ENCODE measurements at places on chromosomes 1 and 21.

DNA sequence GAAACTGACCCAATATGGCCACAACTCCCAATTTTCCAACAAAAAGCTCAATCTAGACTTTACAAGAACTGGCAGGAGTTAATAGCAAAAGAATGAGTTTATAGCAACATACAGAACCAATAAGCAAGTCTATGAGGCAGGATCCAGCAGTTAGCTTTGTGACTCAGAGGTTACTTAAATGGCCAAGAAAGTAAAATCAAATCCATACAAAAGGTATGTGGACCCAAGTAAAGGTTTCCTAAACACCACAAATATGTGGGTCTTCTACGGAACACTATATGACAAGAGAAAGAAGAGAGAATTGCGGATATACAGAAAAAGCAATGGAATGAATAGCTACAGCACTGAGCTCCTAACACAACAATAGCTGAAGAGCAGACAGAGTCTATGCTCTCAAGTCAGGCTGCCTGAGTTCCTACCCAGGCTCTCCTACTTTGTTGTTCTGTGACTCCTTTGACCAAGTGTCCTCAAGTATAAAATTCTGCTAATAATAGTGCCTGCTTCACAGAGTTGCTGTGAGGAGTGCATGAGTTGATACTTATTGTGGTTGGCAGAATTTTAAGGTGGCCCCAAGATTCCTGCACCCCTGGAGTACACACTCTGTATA is 204.3 kb downstream of the SMYD3 start:
- no peak for DNase-seq

DNA sequence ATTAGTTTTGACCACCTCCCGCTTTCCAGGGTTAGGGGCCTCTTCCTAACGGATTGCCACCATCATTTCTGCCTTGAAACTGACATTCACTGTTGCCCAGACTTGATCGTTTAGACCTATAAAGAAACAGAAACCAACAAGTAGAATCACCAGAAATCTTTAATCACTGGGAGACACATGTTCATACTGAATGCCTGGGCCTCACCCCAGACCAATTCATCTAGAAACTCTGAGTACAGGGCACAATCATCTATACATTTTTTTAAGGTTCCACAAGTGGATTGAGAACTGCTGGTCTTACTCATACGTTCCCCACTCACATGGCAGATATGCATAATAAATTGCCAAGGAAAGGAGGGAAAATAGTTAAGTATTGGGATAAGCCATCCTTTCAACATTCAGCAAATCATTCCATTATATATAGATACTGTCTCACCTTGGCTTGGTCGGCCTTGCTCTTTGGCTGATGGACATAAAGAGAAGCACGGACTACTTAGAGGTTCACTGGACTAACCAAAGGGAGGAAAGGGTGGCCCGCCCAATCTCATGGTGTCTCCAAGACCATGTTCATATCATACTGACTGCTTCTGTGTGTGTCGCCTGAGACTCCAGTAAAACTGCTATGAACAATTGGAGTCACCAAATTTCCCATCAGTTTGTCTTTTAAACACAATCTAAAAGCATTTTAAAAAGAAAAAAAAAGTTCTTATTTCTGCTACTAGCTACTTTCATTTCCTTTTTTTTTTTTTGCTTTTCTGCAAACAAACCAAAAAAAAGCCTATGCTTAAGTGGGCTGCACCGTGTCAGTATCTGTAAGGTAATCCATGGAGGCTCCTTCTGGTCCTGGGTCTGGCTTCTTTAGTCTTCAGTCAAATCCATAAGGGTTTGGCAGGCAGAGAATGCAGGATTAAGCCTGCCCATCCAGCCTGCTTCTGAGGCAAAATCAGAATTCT is 9.4 kb upstream of the TARBP1 start:
- DNase-seq = no peak

- DNase-seq = no peak
These were observed 29.8 kb upstream of the BARHL2 start for GRCh38 chr1:90746857-90747256.

DNA sequence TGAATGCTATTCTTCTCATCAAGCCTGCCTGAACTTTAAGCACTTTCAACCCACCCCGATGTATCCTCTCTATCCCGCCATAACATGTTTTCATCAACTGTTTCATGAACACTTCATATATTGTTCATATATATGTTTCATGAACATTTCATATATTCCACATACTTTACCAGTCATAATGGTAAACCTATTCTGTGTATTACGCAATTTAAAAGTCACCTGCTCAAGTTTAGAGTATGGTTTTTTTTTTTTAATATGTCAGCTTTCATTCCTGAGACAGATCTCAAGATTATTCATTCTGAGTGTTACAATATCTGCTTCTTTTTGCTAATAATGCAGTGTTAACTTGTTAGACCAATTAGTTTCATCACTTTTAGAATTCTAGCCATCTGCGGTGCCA is 140.7 kb downstream of the SIPA1L2 start:
- no peak for DNase-seq

- no peak for DNase-seq
These were observed 386.3 kb upstream of the BEND5 start for GRCh38 chr1:49163031-49163430.

DNA sequence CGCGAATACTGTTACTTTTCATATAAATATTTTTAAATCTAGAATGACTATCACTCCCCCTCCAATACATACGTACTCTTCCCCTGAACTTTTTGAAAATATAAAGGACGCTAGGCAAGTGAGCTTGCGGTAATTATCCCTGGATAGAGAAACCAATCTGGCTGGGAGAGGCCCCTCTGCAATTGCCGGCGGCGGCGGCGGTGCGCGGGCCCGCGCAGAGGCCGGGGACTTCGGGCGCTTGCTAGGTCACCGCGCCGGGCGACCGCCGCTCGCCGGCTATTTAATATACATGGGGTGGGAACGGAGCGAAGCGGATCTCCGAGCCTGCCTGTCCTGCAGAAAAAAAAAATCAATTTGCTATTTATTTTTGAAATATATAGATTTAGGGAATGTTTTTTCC is 416.3 kb upstream of the ESRRG start:
- DNase-seq = no peak

DNA sequence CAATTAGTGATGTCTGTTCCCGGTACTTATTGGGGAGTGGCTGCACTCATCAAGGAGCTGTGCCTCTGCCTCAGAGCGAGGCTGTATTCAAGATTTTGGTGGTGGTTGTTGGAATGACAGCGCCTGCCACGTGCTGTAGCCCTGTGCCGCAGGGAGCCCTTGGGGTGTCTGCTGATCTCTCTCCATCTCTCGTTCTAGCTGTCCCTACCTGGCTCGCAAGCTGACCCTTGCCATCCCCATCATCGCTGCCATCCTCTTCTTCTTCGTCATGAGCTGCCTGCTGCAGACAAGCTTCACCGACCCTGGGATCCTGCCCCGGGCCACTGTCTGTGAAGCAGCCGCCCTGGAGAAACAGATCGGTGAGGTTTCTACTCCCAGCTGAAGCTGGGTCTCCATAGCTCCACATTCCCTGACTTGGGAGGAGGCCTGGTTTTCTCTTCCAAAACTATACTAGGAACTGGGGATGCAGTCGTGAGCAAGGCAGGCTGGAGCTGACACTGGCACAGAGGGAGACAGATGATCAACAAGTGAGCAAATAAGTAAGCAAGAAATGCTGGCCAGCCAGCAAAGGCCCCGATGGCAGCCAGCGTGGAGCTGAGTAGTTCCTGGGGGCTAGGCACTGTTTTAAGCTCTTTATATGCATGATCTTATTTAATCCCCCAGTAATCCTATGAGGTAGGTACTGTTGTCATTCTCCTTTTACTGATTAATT is 5.9 kb downstream of the ZDHHC18 start:
- DNase-seq = no peak

- DNase-seq = no peak
These were observed 51.8 kb upstream of the GFI1 start for GRCh38 chr1:92538413-92539061.

DNA sequence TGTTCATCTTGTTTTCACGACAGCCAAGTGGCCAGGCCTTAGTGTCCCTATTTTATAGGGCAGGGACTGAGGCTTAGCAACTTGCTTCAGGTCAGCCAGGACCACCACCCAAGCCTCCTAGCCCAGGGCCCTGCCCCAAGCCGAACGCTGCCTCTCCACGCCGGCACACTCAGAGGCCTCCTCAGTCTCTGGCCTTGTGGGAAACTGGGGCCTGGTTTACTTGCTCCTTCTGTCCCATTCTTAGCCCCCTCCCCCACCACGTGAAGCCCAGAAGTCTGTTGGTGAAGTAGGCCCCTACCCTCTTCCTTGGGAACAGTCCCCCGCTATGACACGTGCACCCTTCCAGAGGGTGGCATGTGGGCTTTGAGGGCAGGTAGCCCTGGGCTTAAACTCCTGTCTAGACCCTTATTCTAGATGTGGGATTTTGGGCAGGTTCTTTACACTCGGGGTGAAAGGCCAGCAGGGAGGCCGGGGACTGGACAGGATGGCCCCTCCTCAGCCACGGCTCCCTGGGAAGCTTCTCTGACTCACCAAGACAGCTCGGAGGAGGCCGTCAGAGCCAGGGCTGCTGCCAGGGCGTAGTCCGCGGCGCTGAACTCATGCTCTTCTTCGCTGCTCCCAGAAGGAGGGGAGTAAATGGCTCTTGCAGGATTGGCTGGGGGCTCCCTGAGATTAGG is 4.3 kb downstream of the MYOM3 start:
- DNase-seq = no peak

DNA sequence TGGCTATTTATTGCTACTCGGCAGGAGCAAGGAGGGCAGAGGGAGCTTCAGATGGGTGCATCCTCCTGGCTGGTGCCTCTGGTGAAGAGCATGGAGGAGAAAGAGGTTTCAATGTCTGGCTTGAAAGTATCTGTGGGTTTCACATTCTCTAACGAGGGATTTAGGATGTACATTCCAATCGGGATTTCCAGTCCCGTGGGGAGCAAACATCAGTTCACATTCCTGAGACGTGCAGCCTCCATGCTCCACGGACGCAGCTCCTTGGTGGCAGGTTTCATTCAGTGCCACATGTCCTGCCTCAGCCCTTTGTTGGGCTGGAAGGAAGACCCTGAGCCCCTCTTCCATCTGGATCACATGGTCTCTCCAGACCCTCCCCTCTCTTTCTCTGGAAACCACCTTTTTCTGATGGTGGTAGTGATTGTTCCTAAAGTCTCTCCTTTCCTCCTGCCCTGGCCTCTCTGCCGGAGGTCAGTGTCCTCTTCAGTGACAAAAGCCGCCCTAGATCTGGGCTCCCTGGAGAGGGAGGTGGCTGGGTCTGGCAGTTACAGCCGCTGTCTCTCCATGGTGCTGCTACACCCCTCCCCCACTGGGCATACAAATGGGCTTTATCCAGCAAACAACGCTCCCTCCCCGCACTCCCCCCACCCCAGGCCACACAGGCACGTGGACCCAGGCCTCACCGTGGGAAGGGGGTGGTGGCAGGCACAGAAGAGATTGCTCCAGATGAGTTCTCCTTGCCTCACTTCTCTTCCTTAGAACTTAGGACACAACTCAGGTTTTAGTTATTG is 826 bp upstream of the CA14 start:
- no peak for DNase-seq

- no peak for DNase-seq
These were observed 35.8 kb downstream of the GREM2 start for GRCh38 chr1:240575981-240576662.

GRCh38 chr1:160863774-160864131 is 1.1 kb upstream of the CD244 start:
- no peak for DNase-seq

DNA sequence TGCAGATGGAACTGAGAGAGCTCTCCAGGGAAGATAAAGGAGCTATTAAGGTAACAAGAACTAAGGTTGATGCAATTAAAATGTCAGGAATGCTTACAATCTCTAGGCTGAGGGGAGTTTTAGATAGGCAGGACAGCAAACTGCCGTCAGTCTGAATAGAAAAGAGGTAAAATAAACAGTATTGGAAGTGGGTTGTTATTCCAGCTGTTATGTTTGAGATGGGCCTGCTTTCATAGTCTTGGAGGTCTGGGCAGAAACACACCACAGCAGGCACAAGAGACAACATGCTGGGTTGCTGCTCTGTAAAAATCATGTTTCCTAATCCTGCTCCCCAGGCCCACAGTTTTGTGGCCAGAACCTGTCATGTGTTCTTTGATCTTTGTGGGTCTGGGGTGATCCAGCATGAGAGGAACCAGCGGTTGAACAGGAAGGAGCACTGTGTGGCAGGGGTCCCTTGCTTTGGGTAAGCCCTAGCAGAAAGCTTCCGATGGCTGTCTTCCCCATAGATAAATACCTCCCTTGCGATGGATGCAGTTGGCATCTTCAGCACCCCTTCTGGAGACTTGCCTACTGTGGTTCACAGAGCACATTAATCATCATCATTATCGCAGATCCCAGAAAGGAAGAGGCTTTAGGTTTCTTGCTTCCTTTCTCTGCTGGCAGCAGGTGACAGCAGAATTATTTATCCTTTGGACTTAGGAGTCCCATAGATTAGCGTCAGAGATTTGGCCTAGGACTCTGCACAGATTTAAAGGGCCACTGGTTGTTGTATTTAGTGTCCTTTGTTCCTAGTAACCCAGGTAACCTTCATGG is 97.1 kb downstream of the AK5 start:
- DNase-seq = no peak

DNA sequence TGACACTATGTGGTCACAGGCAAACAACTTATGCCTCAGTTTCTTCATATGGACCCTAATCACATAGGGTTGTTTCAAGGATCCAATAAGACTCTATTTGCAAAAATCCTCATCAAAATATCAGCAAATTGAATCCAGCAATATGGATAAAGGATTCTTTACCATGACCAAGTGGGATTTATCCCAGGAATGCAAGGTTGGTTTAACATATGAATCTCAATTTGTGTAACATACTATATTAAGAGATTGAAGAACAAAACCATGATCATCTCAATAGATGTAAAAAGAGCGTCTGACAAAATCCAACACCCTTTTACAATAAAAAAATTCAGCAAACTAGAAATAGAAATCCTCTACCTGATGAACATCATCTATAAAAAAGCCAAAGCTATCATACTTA is 23.9 kb downstream of the ARHGEF11 start:
- DNase-seq = no peak

DNA sequence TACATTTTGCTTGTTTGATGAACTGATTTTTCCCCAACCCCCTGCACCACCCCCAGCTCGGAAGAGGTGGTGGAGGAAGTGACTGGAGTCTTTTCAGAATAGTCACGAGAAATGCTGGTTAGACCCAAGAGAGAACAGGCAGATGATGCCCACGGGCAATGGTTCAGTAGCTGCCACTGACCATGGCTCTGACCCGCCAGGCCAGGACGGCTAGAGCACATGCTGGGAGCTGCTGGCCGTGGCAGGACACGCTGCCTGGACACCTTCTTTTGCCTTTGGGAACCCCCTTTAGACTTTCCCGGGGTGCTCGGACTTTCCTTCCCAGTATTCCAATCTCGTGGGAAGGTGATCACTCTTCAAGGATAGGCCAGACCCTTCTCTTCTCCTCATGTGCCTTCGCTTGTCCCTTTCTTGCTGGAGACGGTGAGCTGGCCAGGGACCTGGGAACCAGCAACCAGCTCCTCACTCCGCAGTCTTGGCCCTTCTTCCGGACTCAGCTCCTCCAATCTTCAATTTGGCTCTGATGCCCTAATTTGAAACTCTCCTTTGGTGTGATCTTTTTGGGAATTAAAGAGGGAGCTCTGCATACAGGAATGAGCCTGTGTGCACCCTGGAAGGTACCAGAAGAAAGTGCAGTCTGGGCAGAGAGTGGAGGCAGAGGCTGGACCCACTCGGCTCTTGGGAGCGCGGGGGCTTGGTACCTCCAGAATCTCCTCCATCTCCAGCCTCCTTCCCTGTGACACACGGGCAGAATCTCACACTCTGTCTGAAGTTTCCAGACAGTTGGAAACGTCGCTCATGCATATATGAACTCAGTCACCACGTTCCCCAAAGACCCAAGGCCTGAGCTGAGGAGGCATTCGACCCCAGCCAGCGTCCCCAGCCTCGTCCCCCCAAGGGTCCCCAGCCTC is 4.0 kb upstream of the PDE9A start:
- no peak for DNase-seq

GRCh38 chr1:154756793-154757548 is 113.1 kb downstream of the KCNN3 start:
- no peak for DNase-seq
